ENCODE measurements at places on chromosomes 7 and 10.

DNA sequence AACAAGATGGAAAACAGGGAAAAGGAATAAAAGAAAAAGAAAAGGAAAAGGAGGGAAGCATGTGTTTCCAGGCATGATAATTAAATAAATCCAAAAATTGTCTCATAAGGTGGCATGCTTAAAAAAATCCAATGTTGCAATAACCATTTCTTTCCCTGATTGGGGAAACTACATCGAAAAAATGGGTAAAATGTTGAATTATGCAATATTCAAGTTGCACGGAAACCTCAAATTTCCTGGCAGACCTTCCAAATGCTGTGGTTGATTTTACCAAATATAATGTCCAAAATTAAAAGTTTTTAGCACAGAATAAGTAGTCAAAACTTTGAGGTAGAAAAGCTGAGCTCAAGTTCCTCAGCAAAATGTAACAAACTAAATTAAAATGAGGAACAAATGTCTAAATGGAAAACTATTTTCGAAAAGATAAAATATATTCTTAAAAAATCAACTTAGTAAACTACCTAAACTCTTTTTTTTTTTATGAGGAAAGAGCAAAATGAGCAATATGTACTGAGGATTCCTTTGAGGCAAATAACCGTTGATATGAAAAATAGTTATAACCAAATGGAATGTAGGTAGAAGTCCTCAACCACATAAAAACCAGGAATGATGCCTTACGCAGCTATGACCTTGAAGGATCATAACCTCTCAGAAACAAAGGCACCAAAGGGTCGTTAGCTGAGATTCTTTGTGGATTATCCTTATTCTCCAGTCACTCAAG, 52.6 kb downstream of the MACC1 start:
- DNase-seq, result no peak

DNA sequence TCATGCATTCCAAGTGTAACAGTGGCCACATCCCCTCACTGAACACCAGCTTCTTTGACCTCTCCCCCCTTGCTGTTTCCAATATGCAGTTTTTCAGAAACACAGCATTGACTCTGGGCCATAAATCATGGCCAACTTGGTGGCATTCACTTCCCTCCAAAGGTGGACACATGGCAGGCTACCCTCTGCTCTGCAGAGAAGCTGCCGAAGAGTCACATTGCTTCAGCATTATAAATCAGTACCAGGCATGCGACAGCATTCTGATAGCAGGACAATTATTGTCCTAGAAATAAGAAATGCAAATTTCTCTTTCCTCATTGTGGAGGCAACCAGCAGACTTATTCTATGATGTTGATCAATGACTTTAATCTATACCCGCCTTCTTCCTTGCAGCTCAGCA, 475.4 kb upstream of the GHITM start:
- DNase-seq, result no peak

DNA sequence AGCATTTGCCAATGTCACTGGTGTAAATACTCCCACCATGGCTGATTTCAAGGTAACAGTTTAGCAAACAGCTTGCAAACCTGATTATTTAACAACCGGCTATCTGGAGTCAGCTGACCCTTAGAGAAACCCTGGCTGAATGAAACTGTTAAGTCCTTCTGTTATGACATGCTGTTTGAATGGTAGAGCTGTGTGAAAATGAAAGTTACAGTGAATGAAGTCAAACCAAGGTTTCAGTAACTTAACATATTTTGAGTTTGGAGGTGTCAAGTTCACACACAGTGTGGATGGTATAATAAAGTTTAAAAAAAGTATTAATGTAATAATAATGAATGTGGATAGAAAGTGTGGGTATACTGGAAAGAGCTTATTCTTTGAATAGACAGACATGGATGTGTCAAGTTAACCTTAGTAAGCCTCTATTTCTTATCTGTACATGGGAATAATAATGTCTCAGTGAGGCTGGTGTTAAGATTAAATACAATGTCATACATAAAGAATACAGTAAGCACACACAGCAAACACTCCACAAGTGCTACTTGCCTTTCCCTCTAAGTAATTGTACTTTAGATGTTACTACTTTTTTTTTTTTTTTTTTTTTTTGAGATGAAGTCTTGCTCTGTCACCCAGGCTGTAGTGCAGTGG, 150.4 kb downstream of the TAX1BP1 start:
- DNase-seq, result no peak

GRCh38 chr10:125127110-125127509, 33.3 kb downstream of the CTBP2 start:
- no peak for DNase-seq

DNA sequence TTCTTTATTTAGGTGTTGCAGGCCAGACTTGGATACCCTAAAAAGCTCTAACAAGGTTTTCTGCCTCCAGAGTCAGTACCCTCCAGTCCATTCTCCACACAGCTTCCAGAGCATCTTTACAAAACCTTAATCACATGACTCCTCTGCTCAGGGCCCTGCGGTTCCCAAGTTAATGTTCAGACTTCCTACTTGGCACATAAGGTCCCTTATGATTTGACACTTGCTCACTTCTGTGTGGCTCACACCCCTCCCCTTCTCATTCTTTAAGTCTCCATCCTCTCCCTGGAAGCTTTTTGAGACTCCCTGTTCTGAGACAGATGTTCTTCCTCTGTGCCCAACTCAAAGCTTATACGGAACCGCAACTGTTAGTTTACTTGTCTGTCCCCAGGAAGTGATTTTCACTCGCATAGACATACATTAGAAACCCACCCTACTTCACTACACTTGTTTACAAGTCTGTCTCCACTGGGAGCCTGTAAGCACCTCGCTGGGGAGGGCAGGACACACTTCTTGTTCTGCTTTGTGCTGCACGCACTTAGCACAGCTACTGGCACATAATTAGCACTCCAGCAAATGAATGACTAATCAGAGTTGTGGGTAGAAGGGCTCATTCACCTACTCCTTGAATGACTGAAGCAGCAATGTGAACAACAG, 154.3 kb upstream of the LAMB4 start:
- DNase-seq, result no peak

- DNase-seq, result no peak
These were observed 30.9 kb downstream of the DNAJC1 start for GRCh38 chr10:21972584-21972983.

GRCh38 chr7:140190588-140190987, 13.8 kb upstream of the KDM7A start:
- DNase-seq, result no peak

Measured in stimulated activated CD4-positive, alpha-beta T cell treated with anti-CD3 and anti-CD28 coated beads, Interleukin-2, amount 100 ng/mL, for 24 hours (primary cell).